ENCODE measurements at places on chromosomes 16 and 17.
A peak's percentile ranks its signal among the peaks of the same experiment; 100 is the strongest.

DNA sequence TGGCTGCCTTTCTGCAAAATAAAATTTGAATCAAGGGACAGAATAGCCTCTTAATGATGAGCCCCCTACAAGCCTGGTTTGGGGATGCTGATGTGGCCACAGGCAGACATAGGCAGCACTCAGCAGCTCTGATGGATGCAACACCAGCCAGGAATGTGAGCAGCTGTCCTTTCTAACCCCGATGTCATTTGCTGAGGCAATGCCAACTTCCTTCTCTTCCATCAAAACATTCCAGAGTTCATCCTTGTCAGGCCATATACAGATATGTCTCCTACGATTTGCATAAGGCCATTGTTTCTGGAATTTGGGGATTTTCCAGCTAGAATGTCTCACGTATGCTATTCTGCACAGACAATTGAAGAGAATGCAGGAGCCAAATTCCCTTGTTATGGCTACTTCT is 52.1 kb upstream of the MYOCD start:
- DNase-seq = no peak

- no peak for DNase-seq
Observed at GRCh38 chr17:47276868-47277267, 23.2 kb downstream of the ITGB3 start.

GRCh38 chr16:81996664-81997509 is 14.4 kb downstream of the SDR42E1 start:
- no peak for DNase-seq

DNA sequence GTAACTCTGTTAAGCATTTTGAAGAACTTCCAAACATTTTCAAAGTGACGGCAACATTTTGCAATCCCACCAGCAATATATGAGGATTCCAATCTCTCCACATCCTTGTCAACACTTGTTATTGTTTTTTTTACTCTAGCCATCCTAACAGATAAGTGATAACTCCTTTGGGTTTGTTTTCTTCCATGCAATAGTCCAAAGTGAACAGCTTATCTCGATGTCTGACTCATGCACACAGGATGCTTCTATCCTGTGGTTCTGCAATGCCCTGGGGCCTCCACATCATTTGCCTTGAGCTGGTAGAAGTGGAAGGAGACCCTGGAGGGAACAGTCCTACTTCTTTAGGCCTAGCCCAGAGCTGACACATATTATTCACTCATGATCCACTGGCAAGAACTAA is 13.0 kb downstream of the TLE7 start:
- DNase-seq = no peak

GRCh38 chr17:49738456-49739163 is 25.3 kb downstream of the FAM117A start:
- DNase-seq = no peak

DNA sequence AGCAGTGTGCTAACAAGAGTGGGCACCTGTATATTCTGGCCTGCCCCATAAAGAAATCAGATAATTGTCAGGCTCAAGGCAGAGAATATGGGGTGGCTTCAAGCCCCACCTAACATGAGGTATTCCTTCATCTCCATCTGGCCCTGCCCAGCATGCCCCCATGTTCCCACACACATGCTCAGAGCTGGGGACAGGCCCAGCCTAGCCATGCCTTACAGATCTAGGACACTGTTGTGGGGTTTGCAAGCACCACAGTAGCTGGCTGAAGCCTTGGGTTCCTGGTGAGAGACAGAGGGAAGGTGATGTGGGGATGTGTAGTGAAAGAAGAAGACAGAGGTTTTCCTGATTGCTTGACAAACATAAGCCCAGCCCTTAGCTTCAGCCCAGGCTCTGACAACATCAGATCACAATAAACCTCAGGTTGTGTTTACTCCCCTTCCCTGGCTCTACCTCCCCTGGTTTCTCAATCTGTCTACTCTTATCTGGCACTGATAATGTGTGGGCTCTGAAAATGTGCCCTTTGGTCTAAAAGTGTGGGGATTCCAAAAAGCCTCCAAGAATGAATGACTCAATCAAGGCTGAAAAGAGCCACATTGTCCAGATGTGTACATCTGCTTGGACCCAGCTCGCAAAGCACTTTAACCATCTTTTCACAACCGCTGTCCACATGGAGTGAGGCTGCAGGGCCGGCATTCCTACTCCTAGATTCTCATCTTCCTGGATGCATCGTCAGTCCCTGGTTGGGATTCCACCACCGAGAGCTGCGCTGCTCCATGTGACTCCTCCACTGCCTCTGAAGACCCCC is 34.4 kb downstream of the CDRT4 start:
- DNase-seq = no peak

- no peak for DNase-seq
Observed at GRCh38 chr17:76107509-76107908, 3.9 kb upstream of the EXOC7 start.

DNA sequence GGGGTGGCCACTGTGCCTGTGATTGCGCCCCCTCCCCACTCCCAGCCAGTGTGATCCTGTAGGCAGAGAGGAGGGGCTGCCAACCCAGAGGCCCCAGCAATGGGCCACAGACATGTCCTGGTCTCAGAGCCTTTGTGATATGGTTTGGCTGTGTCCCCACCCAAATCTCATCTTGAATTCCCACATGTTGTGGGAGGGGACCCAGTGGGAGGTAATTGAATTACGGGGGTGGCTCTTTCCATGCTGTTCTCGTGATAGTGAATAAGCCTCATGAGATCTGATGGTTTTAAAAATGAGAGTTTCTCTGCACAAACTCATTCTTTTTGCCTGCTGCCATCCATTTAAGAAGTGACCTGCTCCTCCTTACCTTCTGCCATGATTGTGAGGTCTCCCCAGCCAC is 56.8 kb upstream of the ZNF469 start:
- no peak for DNase-seq

DNA sequence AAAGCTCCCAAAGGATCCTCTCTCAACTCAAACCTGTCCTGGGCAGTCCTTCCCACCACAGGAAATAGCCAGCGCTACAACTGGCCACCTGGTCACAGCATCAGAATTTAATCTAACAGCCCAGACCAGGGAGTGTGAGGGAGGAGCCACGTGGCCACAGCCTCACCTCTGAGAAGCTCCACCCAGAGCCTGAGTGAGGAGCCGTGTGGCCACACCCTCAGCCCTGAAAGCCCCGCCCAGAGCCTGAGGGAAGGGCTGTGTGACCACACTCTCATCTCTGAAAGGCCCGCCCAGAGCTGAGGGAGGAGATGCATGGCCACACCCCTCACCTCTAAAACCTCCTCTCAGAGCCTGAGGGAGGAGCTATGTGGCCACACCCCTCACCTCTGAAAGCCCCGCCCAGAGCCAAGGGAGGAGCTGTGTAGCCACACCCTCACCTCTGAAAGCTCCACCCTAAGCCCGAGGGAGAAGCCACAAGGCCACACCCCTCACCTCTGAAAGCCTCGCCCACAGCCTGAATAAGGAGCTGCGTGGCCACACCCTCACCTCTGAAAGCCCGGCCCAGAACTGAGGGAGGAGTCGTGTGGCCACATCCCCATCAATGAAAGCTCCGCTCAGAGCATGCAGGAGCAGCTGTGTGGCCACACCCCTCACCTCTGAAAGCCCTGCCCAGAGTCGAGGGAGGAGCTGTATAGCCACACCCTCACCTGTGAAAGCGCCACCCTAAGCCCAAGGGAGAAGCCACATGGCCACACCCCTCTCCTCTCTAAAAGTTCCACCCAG is 28.6 kb downstream of the SLC38A8 start:
- peak; percentile 73 for DNase-seq

DNA sequence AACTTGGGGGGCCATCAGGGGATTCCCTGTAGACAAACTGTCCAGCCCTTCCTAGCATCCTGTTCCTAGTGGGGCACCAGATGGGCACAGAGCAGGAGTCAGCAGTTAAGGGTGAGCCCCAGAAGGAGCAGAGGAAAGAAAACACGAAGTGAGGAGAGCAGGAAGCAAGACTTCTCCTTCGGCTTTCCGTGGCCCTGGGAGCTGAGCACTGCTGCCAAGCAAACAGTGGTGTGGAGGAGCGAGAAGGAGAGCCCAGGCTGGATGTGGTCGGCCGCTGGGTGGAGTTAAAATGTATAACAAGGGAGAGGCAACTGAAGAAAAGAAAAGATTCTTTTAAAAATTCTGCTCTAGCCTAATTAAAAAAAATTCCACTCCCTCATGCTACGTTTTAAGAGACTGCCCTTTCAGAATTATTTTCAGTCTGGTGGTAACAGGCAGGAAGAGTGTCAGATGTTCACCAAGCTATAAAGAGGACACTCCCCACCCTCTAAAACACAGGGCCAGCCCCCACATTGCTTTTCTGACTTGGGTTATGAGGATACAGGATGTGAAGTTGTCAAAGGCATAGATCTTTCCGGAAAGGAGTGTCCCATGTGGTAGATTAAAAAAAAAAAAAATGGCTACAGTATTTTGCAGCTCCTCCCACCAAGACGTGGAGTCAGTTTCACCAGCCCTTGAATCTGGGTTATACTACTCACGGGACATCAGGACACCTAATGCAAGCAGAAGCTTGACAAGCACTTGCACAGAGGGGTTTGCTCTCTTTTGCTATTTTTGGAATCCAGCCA is 74.9 kb upstream of the ZFHX3 start:
- DNase-seq = no peak

DNA sequence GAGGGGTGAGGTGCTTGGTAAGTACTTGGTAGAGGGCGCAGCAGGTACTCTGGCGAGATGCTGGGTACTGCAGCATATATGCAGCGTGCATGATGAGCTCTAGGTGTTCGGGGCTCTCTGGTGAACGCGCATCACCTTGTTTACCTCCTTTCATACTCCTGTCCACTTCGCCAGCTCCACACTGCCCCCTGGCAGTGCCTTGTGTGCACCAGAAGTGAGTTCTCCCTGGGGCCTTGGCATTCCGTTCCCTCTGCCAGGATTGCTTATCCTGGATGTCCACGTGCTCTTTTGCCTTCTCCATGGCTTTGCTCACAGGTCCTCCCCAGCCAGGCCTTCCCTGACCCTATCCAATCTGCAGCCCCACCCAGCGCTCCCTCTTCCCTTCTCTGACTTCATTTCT is 154.2 kb downstream of the MRM1 start:
- peak; percentile 39 for DNase-seq

GRCh38 chr16:22360963-22361659 is 13.3 kb downstream of the CDR2 start:
- no peak for DNase-seq

DNA sequence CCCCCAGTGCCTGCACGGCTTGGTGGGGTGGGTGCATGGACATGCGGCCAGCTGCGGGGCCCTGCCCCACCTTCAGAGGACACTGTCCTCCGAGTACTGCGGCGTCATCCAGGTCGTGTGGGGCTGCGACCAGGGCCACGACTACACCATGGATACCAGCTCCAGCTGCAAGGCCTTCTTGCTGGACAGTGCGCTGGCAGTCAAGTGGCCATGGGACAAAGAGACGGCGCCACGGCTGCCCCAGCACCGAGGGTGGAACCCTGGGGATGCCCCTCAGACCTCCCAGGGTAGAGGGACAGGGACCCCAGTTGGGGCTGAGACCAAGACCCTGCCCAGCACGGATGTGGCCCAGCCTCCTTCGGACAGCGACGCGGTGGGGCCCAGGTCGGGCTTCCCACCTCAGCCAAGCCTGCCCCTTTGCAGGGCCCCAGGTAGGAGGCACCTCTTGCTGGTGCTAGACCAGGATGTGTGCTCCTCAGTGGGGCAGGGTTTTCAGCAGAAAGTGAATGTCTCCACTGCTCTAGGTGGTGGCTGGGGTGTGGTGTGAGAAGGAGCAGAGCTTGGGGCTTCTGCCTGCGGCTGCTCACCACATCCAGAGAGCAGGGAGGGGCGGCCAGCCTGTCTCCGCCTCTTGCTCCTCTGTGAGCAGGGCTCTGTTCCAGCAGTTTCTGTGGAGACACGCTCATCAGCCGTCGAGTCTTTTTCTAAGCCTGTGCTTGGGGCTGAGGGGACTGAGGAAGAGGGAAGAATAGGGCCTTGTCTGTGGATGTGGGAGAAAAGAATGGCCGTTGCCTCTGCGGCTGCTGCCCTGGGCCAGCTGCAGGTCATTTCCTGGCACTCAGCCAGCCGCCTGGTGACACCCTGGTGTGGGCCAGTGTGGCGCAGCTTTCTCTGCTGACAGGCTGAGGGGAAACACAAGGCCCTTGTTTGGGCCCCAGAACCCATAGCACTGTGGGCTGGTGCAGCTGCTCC is 2.2 kb downstream of the ZNF276 start:
- DNase-seq = no peak

DNA sequence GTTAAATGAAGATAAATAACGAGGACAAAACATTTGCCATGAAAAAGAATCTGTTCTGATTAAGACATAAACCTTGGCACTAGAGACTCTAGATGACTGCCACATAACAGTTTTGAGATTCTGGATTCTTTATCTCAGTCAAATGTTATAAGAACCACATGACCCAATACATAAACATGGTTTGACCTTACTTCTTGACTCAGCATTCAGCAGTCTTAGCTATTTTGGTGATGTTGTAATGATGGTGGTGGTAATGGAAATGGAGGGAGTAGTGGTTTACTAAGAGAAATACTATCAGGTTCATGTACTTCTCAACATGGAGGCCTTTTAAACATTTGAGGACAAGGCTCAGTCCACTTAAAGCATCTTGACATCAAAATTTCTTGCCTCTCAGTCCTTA is 925.4 kb downstream of the CDH11 start:
- no peak for DNase-seq

DNA sequence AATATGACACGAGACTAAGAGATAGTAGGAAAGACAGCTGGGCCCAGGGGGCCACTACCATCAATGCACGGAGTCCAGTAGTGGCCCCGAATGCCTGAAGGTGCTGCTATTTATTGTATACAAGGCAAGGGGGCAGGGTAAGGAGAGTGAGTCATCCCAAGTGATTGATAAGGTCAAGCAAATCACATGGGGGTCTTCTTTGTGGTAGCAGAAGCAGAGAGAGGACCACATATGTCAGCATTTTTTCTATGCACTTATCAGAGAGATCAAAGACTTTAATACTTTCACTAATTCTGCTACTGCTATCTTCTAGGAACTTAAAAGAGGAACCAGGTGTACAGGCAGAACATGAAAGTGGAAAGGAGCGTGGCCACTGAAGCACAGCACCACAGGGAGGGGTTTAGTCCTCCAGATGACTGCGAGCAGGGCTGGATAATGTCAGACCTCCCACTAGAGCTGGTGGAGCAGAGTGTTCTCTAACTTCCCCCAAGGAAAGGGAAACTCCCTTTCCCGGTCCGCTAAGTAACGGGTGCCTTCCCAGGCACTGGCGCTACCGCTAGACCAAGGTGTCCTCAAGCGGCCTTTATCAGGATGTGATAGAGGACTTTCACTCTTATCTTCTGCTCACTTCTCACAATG is 26.4 kb upstream of the ARL4D start:
- peak; percentile 44 for DNase-seq

GRCh38 chr17:73519714-73520368 is 124.4 kb downstream of the SDK2 start:
- DNase-seq = no peak

DNA sequence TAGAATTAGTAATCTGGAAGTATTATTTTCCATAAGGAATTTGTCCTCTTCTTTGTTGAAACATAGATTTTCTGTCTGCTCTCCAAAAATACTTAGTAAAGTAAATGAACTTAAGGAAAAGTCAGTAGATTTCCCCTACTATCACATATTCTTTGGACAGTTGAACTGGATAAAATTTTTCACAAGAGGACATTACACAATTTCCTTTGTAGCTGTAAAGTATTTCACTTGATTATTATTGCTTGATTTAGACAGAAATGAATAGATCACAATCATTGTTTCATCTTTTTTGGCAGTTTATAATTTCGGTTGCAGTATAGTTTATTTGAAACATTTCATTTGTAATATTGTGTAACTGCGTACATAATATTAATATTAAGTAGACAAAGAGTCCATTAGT is 12.5 kb downstream of the CYB5B start:
- DNase-seq = no peak
